ENCODE measurements at places on chromosomes 6 and 20.

DNA sequence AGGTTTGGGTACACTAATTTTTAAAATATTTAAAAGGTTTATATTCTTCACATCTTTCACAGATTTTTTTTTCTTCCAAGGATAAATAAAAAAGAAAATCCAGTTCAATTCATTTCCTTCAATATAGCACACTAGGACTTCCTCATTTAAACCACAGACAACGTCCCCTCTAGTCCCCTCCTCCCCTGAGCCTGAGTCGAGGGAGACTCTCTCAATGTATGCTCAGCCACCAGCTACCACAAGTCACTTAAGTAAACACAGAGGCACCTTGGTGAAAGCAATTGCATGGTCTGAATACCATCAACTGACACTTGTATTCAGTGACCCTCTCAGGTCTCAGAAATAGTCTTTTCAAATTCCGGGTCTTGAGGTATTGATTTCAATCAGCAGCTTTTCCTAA is 88.6 kb downstream of the SIM1 start:
- DNase-seq: no peak

GRCh38 chr6:106525882-106526275 is 103.4 kb downstream of the RTN4IP1 start:
- no peak for DNase-seq

DNA sequence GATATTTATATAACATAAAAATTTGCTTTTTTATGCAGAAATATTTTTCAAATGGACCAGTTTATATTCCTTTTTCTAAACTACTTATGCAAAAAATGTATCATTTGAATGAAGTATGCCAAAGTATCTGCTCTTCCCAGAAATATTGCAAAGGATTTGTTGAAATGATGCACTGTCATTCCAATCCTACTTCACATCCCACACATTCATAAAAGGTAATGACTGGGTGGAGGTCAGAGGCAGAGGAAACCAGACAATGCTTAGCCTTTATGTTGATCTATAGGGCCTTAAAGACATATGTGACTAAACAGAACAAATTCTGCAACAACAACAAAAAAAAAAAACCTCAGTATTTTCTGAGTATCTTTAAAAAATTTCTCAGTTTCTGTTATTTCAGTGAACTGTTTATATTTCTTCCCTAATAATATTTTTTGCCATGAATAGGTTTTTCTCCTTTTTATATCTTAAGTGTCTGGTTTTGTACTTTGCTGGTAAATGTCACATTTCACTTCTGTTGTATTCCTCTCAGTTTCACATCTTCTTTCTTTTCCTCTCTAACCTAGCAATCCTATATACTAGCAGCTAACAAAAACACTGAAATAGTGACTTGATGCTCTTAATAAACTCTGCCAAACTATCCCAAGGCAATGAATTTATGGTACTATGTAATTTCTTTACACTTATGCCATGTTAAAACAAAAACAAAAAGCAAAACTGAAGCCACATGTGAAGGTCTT is 374.1 kb downstream of the BCKDHB start:
- DNase-seq: no peak

GRCh38 chr6:44897316-44897715 is 430.8 kb upstream of the RUNX2 start:
- no peak for DNase-seq

DNA sequence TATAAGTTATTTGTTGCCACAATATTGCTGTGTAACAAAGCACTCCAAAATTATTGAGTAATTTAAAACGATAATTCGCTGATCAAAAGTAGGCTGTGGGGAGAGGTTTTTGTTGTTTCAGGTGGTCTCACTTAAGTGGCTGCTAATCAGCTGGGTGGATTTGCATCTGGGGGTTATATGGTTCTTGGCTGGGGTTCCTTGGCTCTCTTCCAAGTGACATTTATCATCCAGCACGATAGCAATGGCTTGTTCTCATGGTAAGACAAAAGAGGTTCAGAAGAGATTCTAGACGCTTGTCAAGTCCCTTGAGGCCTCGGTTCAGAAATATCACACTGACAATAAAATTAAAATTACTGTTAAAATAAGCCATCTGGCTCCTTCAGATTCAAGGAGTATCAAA is 1648.8 kb downstream of the GRIK2 start:
- no peak for DNase-seq

DNA sequence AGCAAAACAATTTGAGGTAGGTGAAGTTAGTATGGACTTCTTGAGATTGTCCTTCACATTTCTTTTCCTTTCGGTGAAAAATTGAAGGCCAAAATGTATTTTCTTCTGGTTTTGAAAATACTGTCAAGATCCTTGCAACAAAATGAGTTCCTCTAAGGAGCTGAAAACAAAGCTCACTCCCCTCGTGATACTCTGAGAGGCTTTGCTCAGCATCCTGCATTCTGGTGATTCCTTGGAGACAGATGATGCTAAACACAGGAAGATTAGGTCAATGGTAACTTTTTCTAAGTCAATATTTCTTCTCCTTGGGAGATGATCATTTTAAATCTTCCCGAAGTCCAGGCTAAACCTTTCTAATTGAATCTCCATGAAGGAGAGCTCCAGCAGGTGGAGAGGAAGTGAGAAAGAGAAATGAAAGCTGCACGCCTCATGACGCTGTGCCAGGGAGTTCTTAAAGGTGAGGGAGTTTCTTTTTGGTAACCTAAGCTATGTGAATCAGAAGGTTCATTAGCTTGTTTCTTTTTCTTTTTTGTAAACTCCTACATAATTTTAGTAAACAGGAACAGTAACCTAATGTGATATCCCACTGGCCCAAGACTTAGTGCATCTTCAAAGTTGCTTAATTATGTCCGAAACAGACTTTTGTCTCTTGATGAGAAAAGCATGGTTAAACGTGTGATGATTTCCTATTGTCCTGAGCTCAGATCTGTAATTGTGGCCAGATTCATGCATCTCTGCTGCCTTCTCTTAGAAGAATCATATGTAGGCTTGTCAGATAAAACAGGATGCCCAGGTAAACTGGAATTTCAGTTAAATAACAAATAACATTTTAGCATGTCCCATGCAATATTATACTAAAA is 15.0 kb downstream of the ESR1 start:
- DNase-seq: no peak

- DNase-seq: no peak
Measured at GRCh38 chr6:11132194-11132888, 20.8 kb upstream of the ERVFRD-1 start.

DNA sequence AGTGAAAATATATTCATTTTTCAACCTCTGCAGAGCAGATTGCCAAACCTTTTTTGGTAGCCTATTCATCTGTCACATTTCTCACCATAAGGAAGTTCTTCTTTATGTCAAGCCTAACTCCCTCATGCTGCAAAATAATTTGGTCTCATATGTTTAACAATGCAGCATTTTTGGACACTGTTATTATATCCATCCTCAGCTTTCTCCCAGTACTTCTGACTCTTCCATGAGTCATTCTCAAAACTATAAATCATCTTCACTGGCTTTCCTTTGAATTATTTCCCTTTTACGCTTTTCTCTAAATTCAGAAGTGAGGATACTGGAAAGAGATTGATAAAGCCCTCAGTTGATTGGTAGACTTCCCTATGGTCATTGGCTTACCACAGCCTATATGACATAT is 192.2 kb downstream of the TPBG start:
- no peak for DNase-seq

DNA sequence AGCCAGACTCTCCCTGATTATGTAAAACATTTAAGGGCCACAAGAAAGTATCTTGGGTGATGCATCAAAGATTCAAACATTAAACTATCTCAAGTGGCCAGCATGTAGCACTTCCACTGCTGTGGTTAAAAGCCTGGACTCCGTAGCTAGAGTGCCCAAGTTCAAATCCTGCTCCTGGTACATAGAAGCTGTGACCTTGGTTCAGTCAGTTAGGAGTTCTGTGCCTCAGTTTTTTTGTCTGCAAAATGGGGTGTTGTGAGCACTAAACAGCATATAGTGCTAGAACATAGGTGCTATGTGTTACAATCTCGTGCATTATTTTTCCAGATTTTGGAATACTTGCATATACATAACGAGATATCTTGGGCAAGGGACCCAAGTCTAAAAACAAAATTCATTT is 68.7 kb downstream of the PSMG4 start:
- no peak for DNase-seq

Measured in T-helper 9 cell (primary cell).